ENCODE measurements at places on chromosomes 6 and 20.

DNA sequence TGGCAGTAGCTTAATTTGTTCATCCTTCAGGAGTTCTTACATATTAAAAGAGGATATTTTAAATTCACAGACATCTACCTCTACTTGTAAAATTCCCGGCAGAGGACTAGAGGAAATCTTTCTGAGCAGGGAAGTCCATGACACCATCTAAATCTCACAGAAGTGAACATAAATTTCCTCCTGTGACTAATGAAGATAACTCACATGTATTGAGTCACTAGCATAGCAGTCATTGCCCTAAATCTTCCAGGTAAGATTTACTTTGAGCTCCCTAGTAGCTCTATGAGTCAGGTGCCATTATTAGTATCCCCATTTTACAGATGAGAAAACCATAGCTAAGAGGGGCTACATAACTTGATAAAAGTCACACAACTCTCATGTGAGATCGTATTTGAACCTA is 1058.6 kb upstream of the FLRT3 start:
- no peak for DNase-seq

GRCh38 chr20:62186887-62187866 is 4.3 kb downstream of the MTG2 start:
- no peak for DNase-seq

- DNase-seq = no peak
Measured at GRCh38 chr20:10843146-10843711, 169.4 kb upstream of the JAG1 start.

DNA sequence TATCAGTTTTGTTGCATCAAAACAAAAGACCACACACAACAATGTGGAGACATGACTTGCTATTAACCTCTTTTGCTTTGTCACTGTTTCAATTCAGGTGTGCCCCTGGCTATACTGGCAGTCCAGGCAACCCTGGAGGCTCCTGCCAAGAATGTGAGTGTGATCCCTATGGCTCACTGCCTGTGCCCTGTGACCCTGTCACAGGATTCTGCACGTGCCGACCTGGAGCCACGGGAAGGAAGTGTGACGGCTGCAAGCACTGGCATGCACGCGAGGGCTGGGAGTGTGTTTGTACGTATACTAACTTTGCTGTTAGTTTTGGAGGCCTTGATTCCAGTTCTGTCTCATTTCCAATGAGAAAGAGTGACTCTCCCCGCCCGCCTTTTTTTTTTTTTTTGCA is 356.9 kb downstream of the ARHGAP18 start:
- DNase-seq = no peak

DNA sequence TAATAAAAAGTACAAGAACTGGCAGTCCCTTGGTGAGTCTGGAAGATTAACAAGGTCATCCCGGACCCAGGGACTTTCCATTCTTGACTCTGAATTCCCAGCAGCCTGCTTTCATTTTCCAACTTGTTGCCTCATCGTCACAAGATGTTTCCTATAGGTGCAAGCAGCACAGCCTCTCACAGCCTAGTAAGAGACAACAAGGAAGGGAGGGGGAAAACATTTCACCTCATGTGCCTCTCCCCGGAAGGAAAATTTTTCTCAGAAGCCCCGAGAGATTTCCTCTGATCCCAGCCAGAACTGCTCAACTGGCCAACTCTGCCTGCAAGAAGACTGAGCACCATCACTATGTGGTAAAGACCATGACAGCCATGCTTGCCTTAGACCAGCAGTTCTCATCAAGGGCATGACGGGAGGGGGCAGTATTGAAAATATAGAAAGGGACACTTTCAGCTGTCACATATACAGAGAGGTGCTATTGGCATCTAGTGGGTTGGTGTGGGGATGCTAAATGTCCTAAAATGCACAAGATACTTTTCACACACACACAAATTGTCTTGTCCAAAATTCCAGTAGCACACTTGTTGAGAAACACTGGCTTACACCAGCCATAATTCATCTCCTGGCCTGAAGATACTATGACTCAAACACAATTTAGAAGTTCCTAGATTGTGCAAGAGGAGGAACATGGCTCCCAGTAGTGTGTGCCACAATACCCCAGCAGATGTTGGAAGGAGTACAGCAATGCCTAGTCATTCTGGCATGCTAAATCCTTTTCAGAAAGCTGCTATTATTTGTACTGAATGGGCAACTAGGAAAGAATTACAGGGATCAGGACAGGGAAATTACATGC is 10.8 kb upstream of the WTAP start:
- no peak for DNase-seq

DNA sequence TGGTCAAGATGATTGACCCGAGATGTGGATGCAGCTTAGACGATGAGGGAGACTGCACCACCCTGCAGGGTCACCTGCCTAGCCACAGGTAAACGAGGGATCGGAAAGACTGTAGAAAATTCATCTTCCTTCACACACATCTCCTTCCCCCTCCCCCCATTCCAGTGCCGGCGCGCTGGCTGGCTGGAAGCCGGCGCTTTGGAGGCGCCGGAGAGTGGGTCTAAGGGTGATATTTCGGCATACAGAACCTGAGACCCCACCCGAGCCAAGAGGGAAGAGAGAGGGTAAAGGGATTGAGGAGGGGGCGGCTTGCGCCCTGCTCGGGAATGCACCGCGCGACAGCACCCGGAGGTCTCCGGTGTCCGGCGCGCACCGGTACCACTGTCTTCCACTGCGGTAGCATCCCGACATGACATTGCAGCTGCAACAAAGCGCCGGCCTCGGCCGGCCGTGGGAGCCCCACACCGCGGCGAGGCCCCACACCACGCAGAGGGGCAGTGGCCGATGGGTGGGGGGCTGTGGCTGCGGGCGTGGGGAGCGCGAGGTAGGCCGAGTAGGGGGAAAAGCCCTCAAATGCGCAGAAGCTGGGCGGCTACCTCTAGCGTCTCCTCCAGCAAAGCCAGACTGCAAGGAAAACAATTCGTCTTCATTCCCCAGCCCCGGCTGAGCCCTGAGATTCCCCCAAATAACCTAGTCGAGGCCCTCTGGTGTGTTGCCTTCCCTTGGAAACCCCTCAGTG is 984 bp downstream of the TNFRSF21 start:
- no peak for DNase-seq

All from CD4-positive, alpha-beta T cell treated with Interleukin-15 for 4 hours (primary cell).